LoVo (cell line): ENCODE measurements at places on chromosomes 6 and 20.

DNA sequence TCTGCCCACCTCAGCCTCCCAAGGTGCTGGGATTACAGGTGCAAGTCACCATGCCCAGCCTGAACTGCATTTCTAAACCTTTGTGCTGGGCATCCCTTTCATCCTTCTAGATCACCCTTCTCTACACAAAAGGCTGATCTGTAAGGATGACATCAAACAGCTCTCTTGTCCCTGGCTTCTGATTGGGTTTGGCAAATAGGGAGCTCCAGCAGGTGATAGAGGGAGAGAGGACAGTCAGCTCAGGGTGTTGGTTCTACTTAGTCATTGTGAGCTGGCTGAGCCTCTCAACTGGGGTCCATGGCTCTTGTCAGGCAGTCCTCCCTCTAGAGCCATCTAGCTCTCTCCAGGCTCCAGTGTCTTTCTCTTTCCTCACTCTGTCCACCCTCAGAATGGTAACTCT is 237.6 kb upstream of the JARID2 start:
- no peak for DNase-seq

GRCh38 chr6:116579143-116579542 is 7.8 kb downstream of the RWDD1 start:
- no peak for DNase-seq

DNA sequence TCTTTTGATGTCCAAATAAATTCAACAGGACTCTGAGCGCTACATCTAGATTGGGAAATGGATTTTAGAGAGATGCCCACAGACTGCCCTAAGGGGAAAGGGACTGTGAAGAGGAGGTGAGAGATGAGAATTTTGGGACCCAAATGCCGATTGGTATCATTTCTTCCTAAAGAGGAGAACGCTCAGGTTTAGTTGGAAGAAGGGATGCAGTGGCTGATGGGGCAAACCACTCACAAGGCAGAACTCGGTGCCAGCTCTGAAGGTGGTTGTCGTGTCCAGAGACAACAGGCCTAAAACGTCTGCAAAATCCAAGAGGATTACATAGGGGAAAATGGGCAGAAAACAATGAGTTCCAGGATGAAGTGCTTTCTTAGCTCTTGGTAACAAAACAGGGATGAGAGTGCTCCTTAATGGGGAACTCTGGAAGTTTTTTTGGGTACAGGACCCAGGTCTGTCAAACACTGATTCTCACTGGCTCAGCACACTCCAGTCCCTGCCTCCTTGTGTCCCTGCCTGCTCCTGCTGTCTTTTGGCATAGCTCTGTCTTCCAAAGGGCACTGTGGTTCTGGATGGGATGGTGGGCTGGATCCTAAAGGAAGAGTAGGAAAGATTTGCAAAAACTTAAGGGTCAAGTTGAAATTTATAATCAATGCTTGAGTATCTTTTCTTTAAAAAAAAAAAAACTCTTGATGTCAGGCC is 29.0 kb downstream of the NEDD9 start:
- DNase-seq, result no peak

- no peak for DNase-seq
These were observed 42.8 kb downstream of the MYH7B start for GRCh38 chr20:34998331-34998950.

DNA sequence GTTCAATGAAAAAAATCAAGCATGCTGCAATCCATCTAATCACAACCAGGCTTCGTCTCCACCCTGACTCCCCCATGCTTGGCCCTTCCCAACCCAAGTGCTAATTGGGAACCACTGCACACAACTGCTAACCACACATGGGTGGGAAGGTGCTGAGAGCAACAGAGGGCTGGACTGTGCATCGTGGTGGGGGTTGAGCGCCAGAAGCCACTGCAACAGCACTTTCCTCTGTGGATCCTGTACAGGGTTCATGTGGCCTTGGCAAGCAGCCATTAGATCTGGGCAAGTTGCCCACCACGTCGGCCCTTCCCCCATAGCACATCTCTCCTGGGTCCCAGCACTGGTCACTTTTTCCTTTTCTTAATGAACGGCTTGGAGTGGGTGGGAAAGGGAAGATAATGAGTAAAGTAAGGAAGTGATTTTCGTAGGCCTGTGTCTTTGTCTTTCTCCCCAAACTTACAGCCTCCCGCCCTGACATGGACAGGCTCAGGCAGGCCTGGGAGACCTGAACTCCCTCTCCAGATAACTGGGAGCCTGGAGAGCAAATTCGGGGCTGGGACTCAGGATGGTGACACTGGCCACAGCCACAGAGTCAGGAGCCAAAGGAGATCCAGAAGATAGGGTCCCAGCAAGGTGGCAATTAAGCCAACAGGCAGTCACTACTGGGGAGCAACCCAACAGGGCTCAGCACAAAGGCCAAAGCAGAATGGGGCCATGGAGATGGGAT is 34.4 kb upstream of the MRPS10 start:
- peak; percentile 44 for DNase-seq

GRCh38 chr6:144265061-144265357 is 20.1 kb upstream of the UTRN start:
- no peak for DNase-seq

DNA sequence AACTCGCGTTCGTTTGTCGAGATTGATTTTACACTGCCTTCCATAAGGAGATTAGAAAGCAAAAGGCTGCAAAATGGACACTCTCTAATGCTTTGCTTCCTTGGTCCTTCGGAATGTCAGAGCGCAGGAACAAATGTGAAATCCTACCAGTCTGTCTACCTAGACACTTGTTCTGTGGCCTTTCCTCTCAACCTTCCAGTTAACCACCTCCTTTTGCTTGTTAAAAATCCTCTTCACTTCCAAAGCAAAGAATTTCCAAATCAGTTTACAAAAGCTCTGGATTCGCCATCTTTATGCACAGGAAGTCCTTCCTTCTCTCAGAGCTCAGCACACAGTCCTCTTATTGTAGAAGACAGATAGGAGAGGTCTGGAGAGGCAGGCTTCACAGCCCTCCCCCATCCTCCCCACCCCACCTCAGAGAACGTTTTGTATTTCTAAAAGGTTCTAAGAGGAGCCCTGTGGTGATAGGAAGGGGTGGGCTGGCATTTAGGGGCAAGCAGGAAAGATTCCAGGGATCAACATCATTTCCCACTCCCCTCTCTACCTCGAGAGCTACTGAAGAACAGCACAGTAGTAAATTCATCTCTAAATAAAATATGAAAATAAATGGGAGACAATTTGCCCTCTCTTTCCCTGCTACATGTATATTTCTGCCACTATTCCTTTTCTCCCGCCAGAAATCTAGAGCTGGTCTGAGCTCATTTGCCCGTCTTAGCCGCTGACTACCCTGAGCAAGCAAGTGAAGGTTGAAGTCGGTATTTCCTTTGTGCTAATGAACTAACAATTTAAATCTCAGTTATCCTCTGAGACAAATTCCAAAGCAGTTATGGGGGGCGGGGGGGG is 18.9 kb downstream of the TFAP2A start:
- no peak for DNase-seq
